ENCODE measurements at places on chromosomes 16 and 17.

DNA sequence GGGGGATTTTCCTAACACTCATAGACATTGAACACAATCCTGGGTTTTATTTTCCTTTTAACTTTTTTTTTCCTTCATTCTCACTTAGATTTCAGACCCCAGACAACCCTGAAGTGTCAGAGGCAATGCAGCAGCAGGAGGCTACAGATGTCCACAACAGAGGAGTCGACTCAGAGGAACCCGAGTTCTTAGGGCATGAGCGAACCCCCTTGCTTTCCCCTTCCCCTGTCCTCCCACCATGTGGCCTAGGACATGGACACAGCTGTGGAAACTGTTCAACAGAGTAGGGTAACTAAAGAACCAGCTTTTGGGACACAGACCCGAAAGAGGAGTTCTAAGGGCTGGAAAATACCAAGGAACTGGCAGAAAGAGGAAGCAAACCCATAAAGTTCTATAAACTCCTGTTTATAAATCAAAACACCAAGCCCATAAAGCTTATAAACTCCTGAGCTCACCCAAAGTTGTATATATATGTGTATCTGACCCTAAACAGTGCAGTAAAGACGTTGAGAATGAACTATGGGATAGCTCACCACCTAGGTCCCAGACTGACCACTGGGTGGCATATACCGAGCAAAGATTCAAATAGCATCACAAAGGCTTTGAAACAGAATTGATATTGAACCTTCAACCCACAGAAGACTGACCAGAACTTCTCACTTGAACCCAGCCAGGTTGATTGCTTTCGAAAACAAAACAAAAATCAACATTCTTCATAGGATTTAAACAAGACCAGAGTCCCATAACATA, 33.9 kb downstream of the CMTM4 start:
- no peak for DNase-seq

GRCh38 chr16:12589676-12590075, 214.0 kb downstream of the CPPED1 start:
- DNase-seq, result no peak

DNA sequence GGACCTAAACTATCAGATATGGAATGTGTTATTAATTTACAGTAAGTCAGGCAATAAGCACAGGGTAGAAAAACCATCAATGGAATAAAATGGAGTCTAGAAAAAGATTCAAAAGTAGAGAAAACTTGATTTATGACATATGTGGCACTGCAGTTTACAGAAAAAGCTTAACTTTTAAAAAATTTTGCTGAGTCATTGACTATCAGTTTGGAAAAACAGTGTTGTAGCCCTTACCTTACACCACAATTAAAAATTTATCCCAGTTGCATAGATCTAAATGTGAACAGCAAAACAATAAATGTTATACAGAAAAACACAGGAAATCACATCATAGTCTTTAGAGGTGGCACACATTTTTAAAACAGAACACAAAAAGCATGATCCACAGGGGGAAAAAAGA, 108.5 kb downstream of the USP22 start:
- no peak for DNase-seq

- no peak for DNase-seq
Observed at GRCh38 chr17:60757437-60757836, 79.8 kb downstream of the BCAS3 start.

- DNase-seq, result peak; percentile 92
Observed at GRCh38 chr17:32671896-32672295, 185.1 kb downstream of the CDK5R1 start.

- no peak for DNase-seq
Observed at GRCh38 chr16:4637501-4638166, 13.0 kb downstream of the MGRN1 start.

DNA sequence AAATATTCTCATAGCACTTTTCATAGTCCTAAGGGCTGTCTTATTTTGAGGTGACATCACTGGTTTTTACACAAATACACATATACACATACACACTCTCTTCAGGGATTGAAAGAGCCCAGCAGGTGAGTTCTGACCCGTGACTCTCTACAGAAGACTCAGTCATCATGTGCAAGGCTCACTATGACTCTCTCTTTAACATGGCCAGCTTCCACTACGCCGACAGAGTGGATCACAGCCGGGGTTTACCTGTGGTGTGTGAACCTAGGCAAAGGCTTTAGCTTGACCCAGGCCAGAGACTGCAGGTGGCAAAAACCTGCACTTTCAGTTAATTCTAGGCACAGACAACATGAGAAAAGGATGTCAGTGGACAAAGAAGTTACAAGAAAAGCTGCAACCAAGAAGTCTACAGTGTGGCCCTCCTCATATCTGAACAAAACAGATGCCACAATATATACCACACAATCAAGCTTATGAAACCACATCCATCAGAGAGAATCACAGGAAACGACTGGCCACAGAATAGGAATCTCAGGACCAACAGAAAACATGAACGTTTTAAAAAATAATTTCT, 56.5 kb downstream of the CYTH1 start:
- DNase-seq, result no peak

GRCh38 chr17:39199820-39200069, 338 bp upstream of the RPL19 start:
- peak; percentile 94 for DNase-seq

DNA sequence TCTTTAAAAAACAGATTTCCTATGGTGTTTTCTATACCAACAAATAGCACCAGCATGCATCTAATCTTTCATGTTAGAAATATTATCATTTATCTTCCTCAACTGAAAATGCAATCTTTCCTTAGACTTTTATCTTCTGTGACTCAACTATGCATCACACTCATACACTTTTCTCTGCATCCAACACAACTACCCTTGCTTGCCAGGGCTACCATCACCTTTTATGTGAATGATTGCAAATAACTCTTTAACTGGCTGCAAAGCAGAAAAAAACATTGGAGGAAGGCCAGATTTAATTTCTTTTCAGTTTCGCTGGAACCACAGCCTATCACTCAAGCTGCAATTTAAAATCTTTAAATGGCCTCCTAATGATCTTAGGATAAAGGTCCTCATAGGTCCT, 212.9 kb downstream of the CDH8 start:
- no peak for DNase-seq

GRCh38 chr16:81437865-81438264, 6.7 kb upstream of the CMIP start:
- DNase-seq, result no peak

DNA sequence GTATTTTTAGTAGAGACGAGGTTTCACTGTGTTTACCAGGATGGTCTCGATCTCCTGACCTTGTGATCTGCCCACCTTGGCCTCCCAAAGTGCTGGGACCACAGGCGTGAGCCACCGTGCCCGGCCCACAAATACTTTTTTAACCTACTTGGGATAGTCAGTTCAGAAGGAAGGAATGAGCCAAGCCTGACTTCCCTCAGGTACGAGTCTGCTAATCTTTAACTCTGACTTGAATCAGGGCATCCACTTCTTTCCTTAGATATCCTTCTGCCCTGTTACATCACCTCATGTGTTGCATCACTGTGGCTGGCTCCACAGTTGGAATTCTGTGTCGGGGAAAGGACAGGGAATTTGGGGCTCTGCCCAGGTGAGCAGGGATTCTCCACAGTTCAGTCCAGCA, 120.8 kb downstream of the MSI2 start:
- DNase-seq, result no peak

GRCh38 chr17:1577182-1577581, 14.6 kb upstream of the PITPNA start:
- DNase-seq, result peak; percentile 97

DNA sequence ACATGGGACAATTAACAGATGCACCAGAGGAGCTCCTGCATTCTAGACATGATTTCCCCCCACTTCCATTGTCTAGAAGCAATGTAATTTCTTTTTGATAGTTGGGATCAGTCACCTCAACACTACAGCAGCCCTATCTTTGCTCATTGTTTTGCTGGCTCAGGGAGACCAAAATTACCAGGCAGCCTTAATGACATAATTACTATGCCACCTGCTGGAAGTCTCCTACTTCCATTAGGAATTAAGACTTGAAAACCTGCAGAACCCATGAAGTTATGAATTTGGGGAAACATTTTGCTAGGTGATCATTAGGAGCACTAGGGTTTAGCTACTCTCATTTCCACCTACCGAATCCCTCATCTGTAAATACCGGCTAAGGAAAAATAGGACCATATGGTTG, 312.0 kb upstream of the CA10 start:
- no peak for DNase-seq

DNA sequence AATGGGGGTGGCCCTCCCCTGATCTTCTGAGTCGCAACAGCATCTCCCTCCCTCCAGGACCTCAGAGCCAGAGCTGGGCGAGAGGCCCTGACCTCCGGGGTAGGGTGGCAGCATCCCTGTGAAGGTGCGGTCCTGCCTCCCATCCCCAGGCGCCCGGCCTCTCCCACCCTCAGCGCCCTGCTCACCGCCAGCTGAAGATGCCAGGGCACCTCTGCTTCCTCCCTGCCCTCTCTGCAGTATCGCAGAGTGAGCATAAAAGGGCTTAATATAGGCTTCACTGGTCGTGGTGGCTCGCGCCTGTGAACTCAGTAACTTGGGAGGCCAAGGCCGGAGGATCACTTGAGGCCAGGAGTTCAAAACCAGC, 10.7 kb upstream of the MPP2 start:
- DNase-seq, result no peak

DNA sequence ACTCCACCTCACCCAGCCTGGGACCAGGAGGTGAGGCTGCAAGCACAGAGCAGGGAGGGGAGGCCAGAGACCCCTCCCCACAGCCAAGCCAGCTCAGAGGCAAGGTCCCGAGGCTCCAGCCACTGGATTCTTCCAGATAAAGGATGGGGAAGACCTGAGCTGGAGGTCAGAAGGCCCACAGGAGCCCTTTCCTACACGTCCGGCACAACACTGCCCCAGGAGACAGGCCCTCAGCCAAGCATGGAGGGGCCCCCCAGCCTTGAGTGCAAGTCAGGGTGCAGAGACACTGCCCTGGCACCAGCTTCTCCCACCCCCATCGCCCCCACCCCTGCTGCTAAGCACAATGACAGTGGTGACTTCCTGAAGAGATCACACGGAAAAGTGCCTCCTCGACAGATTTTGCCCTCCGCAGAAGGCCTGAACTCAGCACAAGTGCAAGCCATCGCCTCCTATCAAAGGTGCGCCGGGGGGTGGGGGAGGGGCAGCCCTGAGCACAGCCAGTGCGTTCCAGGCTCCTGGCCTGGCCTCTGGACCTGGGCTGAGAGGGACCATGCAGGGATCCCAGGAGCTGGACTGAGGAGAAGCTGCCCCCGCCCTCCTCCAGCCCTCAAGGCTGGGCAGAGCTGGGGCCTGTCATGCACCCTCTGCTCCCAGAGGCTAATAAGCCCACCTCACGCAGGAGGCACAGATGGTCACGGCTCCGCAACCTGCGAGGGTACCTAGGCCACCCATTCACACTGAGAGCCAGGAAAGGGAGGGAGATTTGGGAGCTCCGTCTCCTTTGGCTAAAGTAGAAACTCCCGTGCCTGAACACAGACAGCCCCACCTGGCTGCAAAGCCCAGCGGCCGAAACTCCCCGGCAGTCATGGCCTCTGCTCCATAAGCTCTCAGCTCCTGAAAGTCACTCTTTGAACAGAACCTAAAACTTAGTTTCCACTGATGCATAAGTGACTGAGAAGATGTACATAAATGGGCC, 2.7 kb downstream of the MAFG start:
- no peak for DNase-seq

- DNase-seq, result no peak
Observed at GRCh38 chr17:56744721-56745120, 89.0 kb downstream of the C17orf67 start.

GRCh38 chr17:54945671-54946070, 22.8 kb downstream of the COX11 start:
- DNase-seq, result no peak

DNA sequence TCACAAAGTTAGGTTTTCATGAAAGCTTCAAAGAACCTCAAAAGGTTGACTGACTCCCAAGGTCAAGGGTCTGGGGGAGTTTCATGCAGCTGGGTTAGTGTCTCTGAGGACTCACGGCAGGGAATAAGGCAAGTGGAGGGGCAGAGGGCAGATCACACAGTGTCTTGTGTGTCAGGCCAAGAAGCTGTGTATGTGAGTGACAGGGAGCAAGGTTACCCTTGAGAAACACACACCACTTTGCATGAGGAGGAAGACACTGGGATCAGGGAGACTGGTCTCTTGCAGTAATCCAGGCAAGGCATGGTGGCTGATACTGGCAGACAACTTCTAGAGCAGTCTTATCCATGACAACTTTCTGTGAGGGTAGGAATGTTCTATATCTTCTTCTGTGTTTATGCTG, 6.3 kb downstream of the FLOT2 start:
- DNase-seq, result no peak

DNA sequence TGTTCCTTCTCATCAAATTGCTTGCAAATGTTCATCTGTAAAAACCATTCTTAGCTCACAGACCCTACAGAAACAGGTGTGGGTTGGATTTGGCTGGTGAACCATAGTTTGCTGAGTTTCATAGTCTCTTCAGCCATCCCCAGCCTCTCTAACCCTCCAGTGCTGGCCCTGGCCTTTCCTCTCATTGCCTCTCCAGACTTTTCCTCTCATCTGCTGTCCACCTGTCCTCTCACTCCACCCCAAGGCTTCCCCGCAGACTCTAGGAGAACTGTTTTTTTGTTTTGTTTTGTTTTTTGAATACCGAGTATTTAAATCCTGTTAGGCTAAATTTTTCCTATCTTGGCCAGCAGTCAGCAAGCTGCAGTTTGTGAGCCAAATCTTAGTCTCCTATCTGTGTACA, 41.1 kb downstream of the MEOX1 start:
- no peak for DNase-seq

- DNase-seq, result no peak
Observed at GRCh38 chr17:14510136-14510535, 209.3 kb downstream of the HS3ST3B1 start.

GRCh38 chr17:9181640-9182039, 160.3 kb downstream of the NTN1 start:
- DNase-seq, result no peak

DNA sequence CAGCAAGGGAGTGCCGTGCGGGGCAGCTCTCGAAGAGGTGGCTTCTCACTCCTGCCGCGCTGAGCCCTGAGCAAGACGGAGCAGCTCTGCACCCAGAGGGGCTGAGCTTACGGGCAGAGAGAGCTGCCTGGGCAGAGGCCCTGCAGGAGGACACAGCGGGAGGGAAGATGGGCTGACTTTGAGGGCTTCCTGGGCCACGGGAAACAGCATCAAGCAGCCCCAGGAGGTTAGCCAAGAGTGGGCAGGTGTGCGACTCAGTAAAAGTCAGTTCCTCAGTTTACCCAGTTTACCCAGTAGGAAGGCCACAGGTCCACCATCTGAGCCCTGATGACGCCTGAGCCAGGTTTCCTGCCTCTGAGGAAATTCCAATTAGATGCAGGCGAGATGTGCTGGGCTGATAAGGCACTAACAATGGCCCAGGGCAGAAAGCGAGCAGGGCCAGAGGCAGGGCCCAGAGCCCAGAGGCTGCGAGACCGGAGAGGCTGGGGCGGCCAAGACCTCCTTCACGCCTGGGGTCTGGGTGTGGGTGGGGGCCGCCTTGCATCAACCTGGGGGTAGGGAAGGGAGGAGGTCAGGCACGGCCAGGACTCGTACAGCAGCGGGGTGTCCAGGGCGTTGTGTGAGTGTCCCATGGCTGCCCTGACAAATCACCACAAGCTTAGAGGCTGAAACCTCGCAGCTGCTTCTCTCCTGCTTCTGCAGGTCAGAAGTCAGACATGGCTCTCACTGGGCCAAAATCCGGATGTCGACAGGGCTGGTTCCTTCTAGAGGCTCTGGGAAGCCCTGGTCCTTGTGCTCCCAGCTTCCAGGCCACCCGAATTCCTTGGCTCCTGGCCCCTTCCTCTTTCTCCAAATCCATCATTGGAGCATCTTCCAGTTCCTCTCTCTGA, 32.0 kb upstream of the CIBAR2 start:
- no peak for DNase-seq

GRCh38 chr16:72936408-72936807, 111.5 kb downstream of the ZFHX3 start:
- DNase-seq, result no peak

All from lower leg skin (tissue), 4 donors.